Kidney epithelial cell (primary cell): ENCODE measurements at places on chromosomes 4 and X. TPM values are rescaled to one million over a fixed set of nuclear protein-coding genes. Genes with fewer than 3 reads are reported as not detected.

The SYNPO2 gene
- total RNA-seq = 0.42 and 0.68 TPM in 2 replicates

The UGT2B10 gene
- total RNA-seq = not detected in 2 replicates

The OPN1MW3 gene
- not detected in 2 replicates for total RNA-seq

The ADGRL3 gene
- 2.1 and 2.5 TPM in 2 replicates for total RNA-seq

The ERCC6L gene
- 0.82 and 0.92 TPM in 2 replicates for total RNA-seq

The SPIN2B gene
- total RNA-seq = 5.2 and 21.7 TPM in 2 replicates

The KCNIP4 gene
- 4.7 and 5.5 TPM in 2 replicates for total RNA-seq

The ZNF280C gene
- 4.6 and 5.3 TPM in 2 replicates for total RNA-seq

The NAA10 gene
- total RNA-seq = 139 and 141 TPM in 2 replicates

The GYG2 gene
- total RNA-seq = 2.2 and 2.5 TPM in 2 replicates

The IGBP1 gene
- 54.7 and 64.2 TPM in 2 replicates for total RNA-seq

The DUX4 gene
- total RNA-seq = not detected in 2 replicates

The TRPC5OS gene
- total RNA-seq = not detected in 2 replicates

The HGFAC gene
- total RNA-seq = not detected in 2 replicates

The NAA11 gene
- total RNA-seq = not detected in 2 replicates

The DAPP1 gene
- 25.7 and 29.0 TPM in 2 replicates for total RNA-seq

The RIPPLY1 gene
- not detected in 2 replicates for total RNA-seq

The CCDC120 gene
- 5.5 and 6.4 TPM in 2 replicates for total RNA-seq

The ZFP92 gene
- 1.8 and 1.9 TPM in 2 replicates for total RNA-seq

The RTL3 gene
- total RNA-seq = not detected in 2 replicates

The SYP gene
- total RNA-seq = 0.27 and 1.0 TPM in 2 replicates

The CRMP1 gene
- 15.4 and 16.5 TPM in 2 replicates for total RNA-seq

The MAGEA2 gene
- total RNA-seq = not detected in 2 replicates

The GYPA gene
- total RNA-seq = not detected in 2 replicates

The ZNF157 gene
- total RNA-seq = 0.07 and 0.63 TPM in 2 replicates

The TBC1D8B gene
- 1.3 and 1.8 TPM in 2 replicates for total RNA-seq

The MAGEB2 gene
- not detected in 2 replicates for total RNA-seq

The ARX gene
- total RNA-seq = not detected in 2 replicates

The GLOD5 gene
- not detected in 2 replicates for total RNA-seq

The STOX2 gene
- total RNA-seq = 4.4 and 5.5 TPM in 2 replicates

The AMOT gene
- 36.5 and 39.6 TPM in 2 replicates for total RNA-seq

The FAT1 gene
- total RNA-seq = 344 and 359 TPM in 2 replicates

The ASB5 gene
- not detected in 2 replicates for total RNA-seq

The FAM9B gene
- total RNA-seq = not detected in 2 replicates

The LPAR4 gene
- 0.21 TPM in 1 of 2 replicates, not detected in the other for total RNA-seq

The ARMCX1 gene
- 16.6 and 18.3 TPM in 2 replicates for total RNA-seq

The EVC gene
- total RNA-seq = 41.4 and 52.7 TPM in 2 replicates

The OPN1LW gene
- total RNA-seq = not detected in 2 replicates

The MSN gene
- total RNA-seq = 402 TPM in 2 replicates

The ANXA10 gene
- not detected in 2 replicates for total RNA-seq

The MAGEA6 gene
- not detected in 2 replicates for total RNA-seq

The PTCHD1 gene
- 0.17 and 0.68 TPM in 2 replicates for total RNA-seq

The PRDM5 gene
- 7.1 and 7.3 TPM in 2 replicates for total RNA-seq

The DIAPH2 gene
- total RNA-seq = 10.9 and 12.3 TPM in 2 replicates

The HTN1 gene
- total RNA-seq = not detected in 2 replicates

The USP26 gene
- total RNA-seq = not detected in 2 replicates

The HHIP gene
- 0.27 and 0.54 TPM in 2 replicates for total RNA-seq

The EXOC1 gene
- total RNA-seq = 32.4 and 41.1 TPM in 2 replicates

The ABCG2 gene
- total RNA-seq = under 0.01 and 0.21 TPM in 2 replicates

The SPP1 gene
- total RNA-seq = 158 and 160 TPM in 2 replicates

The CDKL2 gene
- 3.9 and 4.1 TPM in 2 replicates for total RNA-seq

The PAK3 gene
- total RNA-seq = 2.3 and 3.0 TPM in 2 replicates

The CYLC1 gene
- not detected in 2 replicates for total RNA-seq

The GYPB gene
- total RNA-seq = not detected in 2 replicates

The CXCL6 gene
- 2.1 and 6.6 TPM in 2 replicates for total RNA-seq
